ENCODE measurements at places on chromosomes 6 and 20. TPM values are rescaled to one million over a fixed set of nuclear protein-coding genes. Genes with fewer than 3 reads are reported as not detected.

DNA sequence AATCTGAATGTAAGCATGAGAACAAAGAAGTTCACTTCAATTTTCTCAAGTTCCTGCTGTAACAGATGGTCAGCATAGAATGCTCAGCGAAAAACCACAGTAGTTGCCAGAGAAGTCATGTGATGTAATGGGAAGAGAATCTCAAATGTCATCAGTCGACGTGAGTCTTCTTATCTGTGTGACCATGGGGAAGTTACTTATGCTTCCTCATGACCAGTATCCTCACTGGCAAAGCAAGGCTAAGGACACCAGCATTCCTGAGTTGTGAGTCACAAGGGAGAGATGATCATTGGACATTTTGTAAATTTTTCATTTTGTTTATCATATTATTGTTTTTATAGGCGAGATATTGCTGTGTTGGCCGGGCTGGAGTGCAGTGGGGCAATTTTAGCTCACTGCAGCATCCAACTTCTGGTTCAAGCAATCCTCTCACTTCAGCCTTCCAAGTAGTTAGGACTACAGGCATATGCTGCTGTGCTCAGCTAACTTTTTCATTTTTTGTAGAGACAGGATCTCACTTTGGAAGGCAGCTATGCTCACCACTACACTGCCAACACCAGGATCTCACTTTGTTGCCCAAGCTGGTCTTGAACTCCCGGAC, 21.9 kb downstream of the SGK1 start:
- peak; percentile 82 for DNase-seq

SEMG1 gene
- not detected for total RNA-seq

TP53TG5 gene
- total RNA-seq: not detected

GRCh38 chr6:119444642-119445557, 95.3 kb upstream of the MAN1A1 start:
- peak; percentile 15 for DNase-seq

ETV7 gene
- 0.87 TPM for total RNA-seq

SLC17A3 gene
- total RNA-seq: 5.6 TPM

- no peak for DNase-seq
Observed at GRCh38 chr20:47427746-47428145, 71.2 kb upstream of the ZMYND8 start.

- DNase-seq: peak; percentile 41
Observed at GRCh38 chr6:38871741-38872568, 156.8 kb downstream of the DNAH8 start.

GRCh38 chr6:150238846-150239407, 96.1 kb downstream of the PPP1R14C start:
- DNase-seq: no peak

- DNase-seq: no peak
Observed at GRCh38 chr6:170420791-170421776, 114.5 kb downstream of the FAM120B start.

COL21A1 gene
- not detected for total RNA-seq

- DNase-seq: no peak
Observed at GRCh38 chr6:169502445-169502844, 199.4 kb downstream of the WDR27 start.

DNA sequence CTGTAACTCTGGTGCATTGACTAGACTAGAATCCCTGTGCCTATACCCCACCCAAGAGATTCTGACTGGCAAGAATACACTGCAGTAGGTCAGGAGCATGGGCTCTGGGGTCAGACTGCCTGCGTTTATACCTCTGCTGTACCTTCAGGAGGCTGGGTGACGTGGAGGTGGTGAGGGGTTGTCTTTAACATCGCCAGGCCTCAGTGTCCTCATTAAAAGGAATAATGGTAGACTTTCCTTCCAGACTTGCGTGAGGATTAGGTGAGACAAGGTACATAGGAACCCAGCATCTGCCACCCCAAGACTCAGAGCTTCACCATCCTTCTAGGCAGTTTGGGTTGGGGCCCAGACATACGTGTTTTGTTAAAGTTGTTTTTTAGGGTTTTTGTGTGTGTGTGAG, 44.3 kb downstream of the TM9SF4 start:
- no peak for DNase-seq

- no peak for DNase-seq
Observed at GRCh38 chr6:107849325-107849724, 25.2 kb upstream of the SCML4 start.

GRCh38 chr6:148720897-148721296, 25.9 kb upstream of the UST start:
- peak; percentile 18 for DNase-seq

C20orf141 gene
- total RNA-seq: not detected

DNA sequence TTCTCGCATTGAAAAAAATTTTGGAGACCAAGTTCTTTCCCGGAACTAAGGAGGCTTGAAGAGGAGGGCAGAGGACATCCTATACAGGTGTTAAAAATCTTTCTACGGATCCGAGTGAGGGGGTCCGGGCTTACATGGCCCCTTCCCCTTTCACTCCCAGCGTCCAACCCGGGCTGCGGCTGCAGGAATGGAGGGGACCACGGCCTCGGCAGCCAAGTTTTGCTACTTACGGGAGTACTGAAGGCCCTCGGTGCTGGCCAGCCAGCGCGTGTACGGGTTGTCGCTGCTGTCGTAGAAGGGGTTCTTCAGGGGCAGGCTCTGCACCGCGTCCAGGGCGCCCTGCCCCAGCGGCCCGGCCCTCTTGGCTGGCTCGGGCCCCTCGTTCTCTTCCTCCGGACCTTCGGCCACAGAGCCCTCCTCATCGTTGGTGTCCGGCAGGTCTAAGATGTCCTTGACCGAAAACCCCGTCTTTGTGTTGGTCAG, 642 bp downstream of the NKX2-2 start:
- no peak for DNase-seq
